ENCODE measurements at places on chromosomes 7 and 10.

DNA sequence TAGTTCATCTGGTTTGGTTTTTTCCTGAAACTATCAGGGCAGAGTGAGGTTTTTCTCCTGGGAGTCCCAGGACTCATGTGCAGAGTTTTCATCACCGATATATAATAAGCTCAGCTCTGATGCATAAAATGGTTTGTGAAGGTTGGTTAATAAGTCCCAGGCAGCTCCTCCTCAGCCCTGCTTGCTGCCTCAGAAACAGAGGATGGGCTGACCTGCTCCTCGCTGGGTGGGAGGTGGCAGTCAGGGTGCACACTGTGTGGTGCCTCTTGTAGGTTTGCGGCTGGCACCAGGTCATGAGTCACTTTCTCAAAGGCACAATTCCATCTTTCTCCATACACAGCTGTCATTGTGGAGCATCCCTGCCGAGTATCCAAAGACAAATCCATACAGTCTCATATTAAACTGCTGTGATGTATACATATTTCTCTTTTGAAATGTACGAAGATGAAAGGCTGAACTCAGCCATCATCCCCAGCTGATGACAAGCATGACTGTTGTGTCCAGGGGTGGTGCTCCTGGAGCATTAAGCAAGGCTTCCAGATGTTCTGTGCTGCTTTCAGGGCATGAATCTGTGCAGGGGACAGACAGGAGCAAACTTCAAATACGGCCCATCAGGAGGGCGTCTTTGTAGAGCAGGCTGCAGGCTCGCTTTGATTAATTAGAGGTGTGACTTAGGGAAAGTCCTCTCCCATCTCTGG, 125.7 kb upstream of the NPS start:
- DNase-seq: no peak

- DNase-seq: peak; percentile 36
These were observed 4.1 kb downstream of the CALU start for GRCh38 chr7:128743112-128743772.

GRCh38 chr7:51080622-51081269, 235.9 kb downstream of the COBL start:
- no peak for DNase-seq

GRCh38 chr7:107996072-107996882, 6.7 kb downstream of the LAMB1 start:
- peak; percentile 57 for DNase-seq

DNA sequence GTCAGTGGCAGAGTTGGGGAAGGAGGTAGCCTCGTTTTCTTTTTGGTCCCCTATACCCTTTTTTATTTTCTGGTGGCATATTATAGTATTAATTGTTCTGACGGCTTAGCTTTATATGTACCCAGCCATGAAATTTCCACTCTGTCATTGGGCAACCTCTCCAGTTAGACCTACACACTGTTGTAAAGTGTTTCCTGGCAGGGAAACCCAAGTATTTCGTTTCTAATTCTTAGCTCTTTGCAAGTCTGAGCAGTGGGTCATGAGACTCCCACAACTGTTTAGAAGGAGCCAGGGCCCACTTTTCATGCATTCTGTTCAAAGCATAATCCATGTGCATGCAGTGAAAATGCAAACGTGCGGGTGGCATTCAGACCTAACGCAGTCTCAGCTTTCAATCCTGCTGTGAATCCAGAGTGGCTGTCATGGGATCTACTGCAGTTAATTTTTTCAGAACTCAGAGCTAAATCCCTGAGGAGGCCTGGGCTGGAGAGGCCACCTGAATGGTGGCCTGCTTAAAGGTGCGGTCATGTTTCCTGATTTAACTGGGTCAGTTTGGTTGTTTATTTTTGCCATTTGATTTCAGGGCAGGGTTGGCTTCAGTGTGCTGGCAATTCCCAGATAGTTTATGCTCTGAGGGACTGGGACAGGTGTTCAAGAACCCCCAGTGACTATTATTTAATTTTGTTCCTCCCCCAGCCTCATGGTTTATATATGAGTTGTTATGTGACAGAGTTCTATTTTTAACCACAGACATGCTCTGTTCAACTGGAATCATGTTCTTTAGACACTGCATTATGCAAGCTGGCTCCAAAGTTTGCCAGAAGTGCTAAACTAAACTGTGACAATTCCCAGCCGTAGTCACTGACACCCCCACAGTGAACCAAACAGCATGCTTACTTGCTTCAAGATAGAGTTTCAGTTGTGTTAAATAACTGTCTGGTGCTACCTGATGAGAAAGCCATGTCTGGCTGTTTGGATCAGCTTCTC, 27.4 kb upstream of the SYPL1 start:
- peak; percentile 10 for DNase-seq

- DNase-seq: peak; percentile 10
These were observed 18.4 kb downstream of the GIMAP5 start for GRCh38 chr7:150755473-150756099.

GRCh38 chr10:126186766-126187165, 201.5 kb downstream of the ADAM12 start:
- DNase-seq: no peak

- no peak for DNase-seq
These were observed 116.8 kb downstream of the HIPK2 start for GRCh38 chr7:139661043-139661440.

GRCh38 chr10:5563991-5564536, 39.3 kb downstream of the CALML3 start:
- DNase-seq: peak; percentile 60

DNA sequence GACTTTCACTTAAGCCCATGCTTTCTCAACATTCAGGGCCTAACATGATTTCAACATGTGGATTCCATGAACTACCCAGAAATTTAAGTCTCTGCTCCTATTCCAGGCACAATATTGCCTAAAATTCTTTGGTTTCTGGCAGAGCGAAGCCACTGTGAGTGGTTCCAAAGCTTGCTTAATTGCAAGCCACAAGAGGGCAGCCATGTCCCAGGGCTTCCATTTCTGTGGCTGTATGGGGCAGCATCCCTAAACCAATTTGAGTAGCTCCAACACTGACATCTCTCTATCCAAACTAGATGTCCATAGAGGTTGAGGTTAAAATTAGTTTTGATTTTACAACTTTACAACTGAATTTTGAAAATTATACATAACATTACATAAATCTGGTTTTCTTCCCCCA, 56.3 kb upstream of the MDFIC start:
- DNase-seq: peak; percentile 63

DNA sequence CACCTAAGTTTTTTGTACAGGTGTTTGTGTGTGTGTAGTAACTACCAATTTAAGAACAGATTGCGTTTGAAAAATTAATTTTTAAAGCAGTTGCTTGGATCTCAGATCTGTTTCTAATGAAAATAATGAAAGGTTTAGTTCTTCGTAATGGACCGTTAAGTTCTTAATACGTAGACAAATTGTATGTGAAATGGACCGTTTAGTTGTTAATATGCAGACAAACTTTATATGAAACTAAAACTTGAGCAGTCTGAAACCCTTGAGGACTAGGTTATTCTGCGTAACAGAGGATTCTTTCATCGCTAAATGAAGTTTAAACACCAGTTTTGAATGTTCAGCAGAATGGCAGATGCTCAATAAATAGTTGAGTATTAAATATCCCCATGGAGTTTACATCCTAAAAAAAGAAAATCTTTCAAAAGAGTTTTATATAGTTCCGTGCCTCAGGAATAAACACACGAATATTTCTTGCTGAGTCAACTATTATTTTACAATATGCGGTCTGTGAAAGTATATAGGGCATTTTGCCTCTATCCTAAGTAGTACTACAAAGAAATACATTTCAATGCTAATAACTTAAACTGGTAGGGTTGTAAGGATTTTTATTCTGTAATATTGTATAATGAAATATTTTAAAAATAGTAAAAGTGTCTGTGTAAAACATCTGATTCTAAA, 1.2 kb downstream of the DBF4 start:
- no peak for DNase-seq

GRCh38 chr7:13988731-13989125, 738 bp downstream of the ETV1 start:
- peak; percentile 25 for DNase-seq

GRCh38 chr7:136677471-136678365, 190.7 kb upstream of the CHRM2 start:
- peak; percentile 71 for DNase-seq

GRCh38 chr7:31284106-31284505, 56.4 kb downstream of the NEUROD6 start:
- DNase-seq: no peak

Measured in brain microvascular endothelial cell (primary cell).